GM04504 (cell line): ENCODE measurements at places on chromosomes 16 and 17.

DNA sequence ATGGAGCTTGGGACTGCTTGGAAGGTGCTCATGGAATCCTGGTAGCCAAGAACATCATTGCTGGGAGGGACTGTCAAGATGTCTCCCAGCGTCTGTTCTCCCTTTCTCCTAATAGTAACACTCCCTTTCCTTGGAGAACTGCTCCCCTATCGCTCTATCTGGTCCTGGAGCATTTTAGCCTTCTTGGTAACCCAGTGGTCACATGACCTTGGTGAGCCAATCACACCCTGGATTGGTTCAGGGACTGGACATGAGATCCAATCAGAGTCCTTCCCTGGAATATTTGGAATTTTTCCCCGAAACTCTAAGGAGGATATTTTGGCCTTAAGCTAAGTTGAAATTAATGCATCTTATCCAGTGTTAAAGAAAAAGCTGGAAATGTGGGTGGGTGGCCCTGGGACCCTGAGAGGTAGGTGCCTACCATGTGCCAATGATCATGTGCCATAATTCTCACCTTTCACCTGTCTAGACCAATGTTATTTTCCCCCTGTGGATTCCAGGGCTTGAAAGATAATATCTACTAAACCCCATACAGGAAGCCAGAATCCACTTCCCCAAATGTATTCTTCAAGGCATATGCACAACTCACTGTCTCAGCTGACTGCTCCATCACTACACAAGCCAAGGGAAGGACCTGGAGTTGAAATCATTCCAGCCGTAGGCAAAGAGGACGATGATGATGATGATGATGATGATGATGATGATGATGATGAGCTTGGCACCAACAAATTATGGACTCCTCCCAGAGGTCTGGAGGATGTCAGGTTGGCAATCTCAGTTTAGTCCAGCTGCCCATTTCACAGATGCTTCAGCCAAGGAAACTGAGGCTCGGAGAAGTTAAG is 193.2 kb downstream of the RAB11FIP4 start:
- DNase-seq, result no peak

DNA sequence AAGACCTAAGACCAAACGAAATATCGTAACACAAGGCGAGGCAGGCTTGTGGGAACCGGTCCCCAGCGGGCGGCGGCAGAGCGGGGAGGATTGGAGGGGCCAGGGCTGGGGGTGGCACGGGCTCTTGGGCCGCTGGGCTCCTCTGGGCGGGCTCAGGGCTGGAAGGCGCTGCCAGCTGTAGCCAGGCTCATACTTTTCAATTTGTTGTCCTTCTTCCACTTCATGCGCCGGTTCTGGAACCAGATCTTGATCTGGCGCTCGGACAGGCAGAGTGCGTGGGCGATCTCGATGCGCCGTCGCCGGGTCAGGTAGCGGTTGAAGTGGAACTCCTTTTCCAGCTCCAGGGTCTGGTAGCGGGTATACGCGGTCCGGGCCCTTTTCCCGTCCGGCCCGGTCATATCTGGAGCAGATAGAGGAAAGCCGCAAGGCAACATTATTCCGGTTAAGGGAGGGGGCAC is 1.5 kb downstream of the HOXB5 start:
- DNase-seq, result no peak

GRCh38 chr16:27291722-27292240 is 22.0 kb upstream of the IL4R start:
- DNase-seq, result no peak

- DNase-seq, result no peak
Observed at GRCh38 chr17:69908626-69909368, 166.2 kb upstream of the KCNJ16 start.

- no peak for DNase-seq
Observed at GRCh38 chr16:65106757-65107156, 15.1 kb downstream of the CDH11 start.
